CD14-positive monocyte (primary cell): ENCODE measurements at places on chromosomes 11 and 22. TPM values are rescaled to one million over a fixed set of nuclear protein-coding genes. Genes with fewer than 3 reads are reported as not detected.

GRCh38 chr11:117734601-117735024 is 62.4 kb downstream of the DSCAML1 start:
- DNase-seq: no peak

DNA sequence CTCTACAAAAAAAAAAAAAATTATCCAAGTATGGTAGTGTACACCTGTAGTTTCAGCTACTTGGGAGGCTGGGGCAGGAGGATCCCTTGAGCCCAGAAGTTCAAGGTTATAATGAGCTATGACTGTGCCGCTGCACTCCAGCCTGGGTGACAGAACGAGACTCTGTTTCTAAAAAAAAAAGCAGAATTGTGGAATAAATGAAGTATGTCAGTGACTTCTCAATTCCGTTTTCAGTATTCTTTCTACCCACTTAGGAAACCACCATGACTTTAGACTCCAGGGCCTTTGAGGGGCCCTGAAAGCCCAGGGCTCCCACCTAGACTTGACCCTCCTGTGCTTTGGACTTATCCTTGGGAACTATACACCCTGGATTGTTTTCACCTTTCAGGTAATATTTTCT is 6.5 kb upstream of the NUP160 start:
- no peak for DNase-seq

CDC45 gene
- 0.04 TPM in 1 of 2 replicates, not detected in the other for polyA plus RNA-seq

GRCh38 chr11:105858841-105859240 is 163.2 kb downstream of the MSANTD4 start:
- no peak for DNase-seq

DNA sequence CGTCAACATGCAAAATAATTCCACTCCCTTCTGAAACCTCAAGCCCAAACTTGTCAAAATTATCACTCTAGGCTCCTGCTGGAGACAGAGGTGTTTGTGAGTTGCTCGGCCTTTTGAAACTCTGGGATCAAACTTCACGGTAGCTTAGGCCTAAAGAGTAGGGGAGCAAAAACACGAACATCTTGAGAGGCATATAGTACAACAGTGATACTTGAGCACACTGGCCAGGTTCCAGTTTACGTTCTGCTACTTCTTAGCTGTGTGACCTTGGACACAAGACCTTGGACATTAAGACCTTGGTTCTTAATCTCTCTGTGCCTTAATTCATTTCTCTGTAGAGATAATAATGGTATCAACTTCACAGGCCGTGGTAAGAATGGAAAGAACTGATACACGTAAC is 123.5 kb upstream of the LMO1 start:
- DNase-seq: no peak

- no peak for DNase-seq
These were observed 55.3 kb downstream of the KIRREL3 start for GRCh38 chr11:126945319-126945718.

OR2AT4 gene
- not detected for polyA plus RNA-seq

DNA sequence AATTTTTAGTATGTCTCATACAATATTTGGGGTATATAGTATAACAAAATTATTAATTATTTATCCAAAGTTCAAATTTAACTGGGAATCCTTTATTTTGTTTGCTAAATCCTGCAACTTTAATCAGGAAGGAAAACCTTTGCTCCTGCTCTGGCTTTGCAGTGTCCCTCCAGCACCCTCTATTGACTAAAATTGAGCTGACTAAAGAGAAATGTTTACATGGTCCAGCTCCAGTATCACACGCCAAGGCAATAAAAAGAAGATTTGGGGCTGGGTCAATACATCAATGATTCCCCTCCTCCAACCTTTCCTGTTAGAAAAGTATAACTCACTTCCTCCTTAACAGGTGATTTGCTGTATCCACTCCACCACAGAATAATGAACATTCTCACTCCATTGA is 153.0 kb upstream of the LRRC4C start:
- DNase-seq: no peak

GRCh38 chr11:82967381-82967780 is 65.8 kb downstream of the DDIAS start:
- no peak for DNase-seq

- no peak for DNase-seq
These were observed 921 bp downstream of the CCDC116 start for GRCh38 chr22:21633481-21633880.

- peak; percentile 7 for DNase-seq
These were observed 36.4 kb downstream of the DEPDC5 start for GRCh38 chr22:31790240-31790639.

CLDN5 gene
- polyA plus RNA-seq: 0.05 and 0.13 TPM in 2 replicates

DNA sequence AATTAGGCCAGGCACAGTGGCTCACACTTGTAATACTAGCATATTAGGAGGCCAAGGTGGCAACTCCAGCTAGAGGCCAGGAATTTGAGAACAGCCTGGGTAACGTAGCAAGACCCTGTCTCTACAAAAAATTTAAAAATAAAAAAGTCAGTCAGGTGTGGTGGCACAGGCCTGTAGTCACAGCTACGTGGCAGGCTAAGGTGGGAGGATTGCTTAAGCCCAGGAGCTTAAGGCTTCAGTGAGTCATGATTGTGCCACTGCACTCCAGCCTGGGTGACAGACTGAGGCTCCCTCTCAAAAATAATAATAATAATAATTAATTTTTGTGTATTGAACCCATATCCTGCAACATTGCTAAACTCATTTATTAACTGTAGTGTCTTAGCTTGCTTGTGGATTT is 15.3 kb upstream of the TRIM29 start:
- no peak for DNase-seq

- DNase-seq: no peak
These were observed 15.3 kb downstream of the PKNOX2 start for GRCh38 chr11:125179895-125180294.

DNA sequence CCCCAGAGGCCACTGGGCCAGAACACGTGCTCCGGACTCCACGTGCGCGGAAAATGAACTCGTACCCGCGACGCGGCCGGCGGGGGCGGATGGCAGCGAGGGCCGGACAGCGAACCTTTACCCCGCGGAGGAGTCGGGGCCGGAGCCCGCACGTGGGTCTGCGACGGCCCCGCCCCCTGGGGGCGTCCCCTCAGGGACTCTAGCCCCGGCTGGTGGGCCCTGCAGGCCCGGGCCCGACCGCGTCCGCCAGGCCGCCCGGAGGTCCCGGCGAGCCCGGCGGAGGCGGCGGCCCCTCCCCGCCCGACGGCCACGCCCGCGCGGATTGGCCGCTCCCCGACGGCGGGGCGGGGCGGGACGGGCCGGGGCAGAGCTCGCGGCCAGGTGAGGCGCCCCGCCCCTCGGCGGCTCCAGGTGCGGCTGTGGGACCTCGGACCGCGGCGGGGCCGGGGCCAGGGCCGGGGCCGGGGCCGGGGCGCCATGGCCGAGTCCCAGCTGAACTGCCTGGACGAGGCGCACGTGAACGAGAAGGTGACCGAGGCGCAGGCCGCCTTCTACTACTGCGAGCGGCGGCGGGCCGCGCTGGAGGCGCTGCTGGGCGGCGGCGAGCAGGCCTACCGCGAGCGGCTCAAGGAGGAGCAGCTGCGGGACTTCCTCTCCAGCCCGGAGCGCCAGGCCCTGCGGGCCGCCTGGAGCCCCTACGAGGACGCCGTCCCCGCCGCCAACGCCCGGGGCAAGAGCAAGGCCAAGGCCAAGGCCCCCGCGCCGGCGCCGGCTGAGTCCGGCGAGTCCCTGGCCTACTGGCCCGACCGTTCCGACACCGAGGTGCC is at the start of gene FAM83F:
Gene FAM83F, plus strand, starts transcription at position 389 of the 827 bp plus-strand sequence. Its CDS starts 89 bp downstream, at position 478.
- DNase-seq: peak; percentile 42

SCGB1C1 gene
- not detected for polyA plus RNA-seq

- DNase-seq: no peak
These were observed 5.9 kb downstream of the ABTB2 start for GRCh38 chr11:34351687-34352469.

- no peak for DNase-seq
These were observed 63.6 kb downstream of the NFAM1 start for GRCh38 chr22:42368379-42369249.

DNA sequence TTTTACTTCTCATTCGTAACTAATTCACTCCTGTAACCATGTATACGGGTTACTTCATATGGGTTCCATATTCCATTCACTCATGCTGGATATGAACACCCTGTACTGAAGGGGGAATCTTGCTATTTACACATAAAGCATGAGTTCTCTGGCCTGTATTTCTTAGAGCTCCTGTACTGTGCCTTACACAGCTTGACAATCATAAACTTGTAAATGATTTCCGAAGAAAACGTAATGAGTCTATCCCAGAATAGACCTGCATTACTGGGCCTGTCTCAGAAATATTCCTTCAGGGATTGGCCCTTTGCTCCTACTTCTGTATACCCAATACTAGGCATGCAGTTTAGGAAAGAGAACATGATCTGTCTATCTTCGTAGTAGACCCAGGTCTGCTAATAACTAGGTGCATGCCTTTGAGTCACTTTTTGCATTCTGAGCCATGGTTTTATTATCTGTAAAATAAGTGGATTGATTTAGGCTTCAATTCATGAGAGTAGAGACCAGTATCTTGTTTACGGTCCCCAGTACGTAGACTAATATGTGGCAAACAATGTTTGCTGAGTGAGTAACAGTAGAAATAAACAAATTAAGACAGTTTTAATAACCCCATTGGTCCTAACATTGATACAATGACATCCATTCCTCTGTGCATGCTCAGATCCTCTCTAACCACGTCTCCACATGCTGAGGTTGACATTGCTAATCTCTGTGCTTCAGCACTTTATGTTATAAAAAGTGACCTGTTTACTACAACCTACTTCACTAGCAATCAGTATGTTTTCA is 1.2 kb downstream of the CCDC34 start:
- DNase-seq: no peak

LRRC74B gene
- polyA plus RNA-seq: not detected

DNA sequence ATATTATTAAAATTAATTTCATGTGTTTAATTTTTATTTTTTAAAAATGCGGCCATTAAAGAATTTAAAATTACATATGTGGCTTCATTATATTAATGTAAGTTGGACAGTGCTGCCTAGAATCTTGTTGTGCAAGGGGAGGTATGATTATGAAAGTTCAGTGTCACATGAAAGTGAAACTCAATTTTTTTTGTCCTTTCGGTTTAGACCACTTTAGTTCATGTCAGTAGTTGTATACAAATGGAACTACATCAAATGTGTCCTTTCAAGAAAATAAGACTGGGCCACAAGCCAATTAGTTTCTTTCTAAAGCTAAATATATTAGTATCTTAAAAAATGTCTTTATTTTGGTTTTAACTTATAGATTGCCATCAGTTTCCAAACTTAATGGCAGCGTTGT is 35.7 kb downstream of the TBCEL start:
- DNase-seq: peak; percentile 43

DNA sequence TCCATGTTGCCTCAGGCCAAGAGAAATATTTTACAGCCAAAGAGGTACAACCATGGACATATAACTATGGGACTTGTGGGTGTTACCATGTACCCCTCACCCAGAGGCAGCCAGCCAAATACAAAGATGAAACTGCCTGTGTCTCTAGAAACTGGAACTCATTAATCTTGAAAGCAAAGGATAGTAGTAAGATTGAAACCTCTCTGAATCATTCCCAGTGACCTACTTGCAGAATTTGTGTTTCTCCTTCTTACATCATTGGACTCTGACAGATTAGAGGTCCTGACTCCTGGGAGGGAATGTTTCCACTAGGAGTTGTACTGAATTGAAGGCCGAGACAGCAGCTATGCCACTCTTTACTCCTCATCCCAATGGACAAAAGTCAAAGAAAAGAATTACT is 257.4 kb upstream of the UBASH3B start:
- DNase-seq: no peak
